ENCODE measurements at places on chromosomes 13 and 19.

DNA sequence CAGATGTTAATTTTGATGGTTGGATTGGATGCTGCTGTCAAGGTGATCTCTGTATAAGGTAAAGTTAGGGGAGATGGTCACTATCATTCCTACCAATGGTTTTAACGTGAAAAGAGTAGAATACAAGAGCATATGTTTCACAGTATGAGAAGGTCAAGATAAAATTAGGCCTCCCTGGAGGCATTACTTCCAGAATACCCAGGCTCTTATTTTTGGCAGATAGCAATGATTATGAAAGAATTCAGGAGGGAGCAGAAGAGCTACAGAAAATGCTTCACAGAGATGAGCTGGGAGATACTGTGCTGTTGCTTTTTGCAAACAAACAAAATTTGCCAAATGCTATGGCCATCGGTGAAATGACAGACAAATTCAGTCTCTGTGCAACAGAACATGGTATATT is 547.5 kb upstream of the SPRY2 start:
- no peak for DNase-seq

- DNase-seq: no peak
Observed at GRCh38 chr19:43476606-43477005, 11.2 kb upstream of the LYPD3 start.

DNA sequence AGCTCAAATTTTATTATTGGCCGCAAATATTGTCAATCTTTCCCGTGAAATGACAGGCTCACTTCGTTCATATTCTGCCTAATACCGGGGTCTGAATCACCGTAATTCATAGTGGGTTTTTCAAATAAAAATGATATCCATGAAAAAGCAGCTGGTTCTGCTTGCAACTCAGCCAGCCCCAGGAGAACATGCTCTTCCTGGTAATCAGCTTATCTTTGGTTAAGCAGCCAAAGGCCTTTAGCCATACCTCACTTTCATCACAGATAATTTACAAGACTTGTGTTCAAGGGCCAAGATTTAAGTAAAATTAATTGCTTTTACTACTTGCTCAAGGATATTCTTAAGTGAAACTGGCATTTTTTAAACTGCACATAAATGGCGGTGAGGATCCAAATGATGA is 22.5 kb downstream of the RNASEH2B start:
- no peak for DNase-seq

GRCh38 chr19:58009666-58010301 is 7.2 kb upstream of the ZNF606 start:
- DNase-seq: peak; percentile 72

DNA sequence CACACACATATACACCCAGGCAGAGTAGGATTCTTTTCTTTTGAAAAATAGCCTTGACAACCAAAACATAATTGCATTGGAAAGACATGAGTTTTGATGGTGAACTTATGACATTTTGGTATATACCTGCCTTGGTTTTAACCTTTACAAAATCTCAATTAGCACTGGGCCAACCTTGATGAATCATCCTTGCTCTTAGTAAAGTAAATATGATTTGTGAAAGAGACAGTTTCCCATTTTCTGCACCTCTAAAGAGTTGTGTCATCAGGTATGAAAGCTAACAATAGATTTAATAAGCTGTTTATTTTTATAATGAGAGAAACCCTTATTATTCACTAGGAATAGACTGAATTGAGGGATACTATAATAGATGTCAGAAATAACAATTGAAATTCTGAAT is 15.7 kb upstream of the ENOX1 start:
- no peak for DNase-seq

GRCh38 chr13:112902669-112903068 is 66.3 kb upstream of the MCF2L start:
- no peak for DNase-seq

- DNase-seq: no peak
Observed at GRCh38 chr19:46371371-46371901, 24.5 kb downstream of the PPP5C start.

GRCh38 chr19:512547-513365 is 5.5 kb downstream of the TPGS1 start:
- no peak for DNase-seq

DNA sequence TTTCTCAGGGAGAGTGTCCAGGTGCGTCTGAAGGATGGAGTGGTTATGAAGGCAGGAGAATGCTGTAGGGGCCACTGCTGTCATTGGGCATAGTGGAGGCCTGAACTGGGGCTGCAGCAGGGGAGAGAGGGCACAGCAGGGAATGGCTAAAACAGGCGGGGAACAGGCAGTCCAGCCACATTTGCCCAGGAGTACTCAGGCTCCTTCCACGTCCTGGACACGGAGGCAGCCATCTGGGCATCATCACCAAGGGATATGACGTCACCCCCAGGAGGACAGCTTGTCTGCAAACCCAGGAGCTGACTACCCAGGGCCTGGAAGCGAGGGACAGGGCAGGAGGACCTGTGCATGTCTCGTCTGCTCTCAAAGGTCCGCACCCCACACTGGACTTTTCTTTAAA is 22.2 kb downstream of the VSTM2B start:
- DNase-seq: no peak

DNA sequence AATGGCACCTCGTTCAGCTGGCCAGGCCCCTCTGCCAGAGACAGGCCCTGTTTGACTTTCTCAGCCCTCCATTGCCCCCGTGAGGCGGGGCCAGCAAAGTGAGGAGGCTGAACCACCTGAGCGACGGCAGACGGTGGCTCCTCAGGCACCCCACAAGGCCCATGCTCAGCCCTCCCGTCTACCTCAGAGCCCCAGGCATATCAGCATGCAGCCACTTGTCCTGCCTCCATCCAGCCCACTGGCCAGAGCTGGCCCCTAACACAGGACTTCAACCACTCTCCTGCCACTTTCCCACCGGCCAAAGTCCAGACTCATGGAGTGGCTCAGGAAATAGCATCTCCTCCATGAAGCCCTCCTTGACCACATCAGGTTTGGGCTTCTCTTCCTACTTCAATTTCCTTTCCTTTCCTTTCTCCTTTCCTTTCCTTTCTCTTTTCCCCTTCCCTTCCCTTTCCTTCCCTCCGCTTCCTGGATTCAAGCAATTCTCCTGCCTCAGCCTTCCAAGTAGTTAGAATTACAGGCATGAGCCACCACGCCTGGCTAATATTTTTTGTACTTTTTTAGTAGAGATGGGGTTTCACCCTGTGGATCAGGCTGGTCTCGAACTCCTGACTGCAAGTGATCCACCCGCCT is 9.3 kb downstream of the SLC7A10 start:
- no peak for DNase-seq

GRCh38 chr19:41888926-41889325 is 5.9 kb downstream of the ARHGEF1 start:
- no peak for DNase-seq

GRCh38 chr13:48160606-48161278 is 65.8 kb upstream of the MED4 start:
- DNase-seq: no peak

DNA sequence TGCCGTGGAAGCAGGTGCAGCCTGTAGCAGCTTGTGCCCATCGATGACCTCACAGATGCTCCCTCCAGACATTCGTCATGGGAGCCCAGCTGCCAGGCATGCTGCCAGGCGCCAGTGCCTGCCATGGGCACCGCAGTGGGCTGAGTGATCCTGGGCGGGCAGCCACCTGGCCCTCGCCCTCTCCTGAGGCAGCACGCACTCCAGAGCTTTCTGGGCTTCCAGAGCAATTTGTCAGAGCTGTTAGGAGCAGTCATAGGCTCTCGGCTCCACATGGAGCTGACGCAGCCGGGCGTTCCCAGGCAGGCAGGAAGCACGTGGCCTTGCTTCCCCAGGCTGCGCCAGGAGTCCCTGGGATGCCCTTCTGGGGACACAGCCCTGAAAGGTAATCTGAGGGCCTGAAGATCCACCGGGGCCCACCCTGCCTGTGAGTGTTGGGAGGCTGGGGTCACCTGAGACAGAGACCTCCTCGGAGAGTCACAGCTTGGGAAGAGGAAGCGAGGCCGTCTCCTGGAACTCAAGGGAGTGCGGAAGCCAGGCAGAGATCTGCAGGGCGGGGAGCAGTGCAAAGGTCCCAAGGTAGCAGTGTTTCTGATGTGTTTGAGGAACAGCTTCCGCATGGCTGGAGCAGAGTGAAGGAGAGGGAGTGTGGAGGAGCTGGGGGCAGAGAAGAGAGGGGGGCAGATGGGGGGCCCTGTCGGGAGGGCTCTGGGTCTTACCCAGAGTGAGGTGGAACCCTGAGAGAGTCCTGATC is 50.6 kb downstream of the DPF1 start:
- no peak for DNase-seq

DNA sequence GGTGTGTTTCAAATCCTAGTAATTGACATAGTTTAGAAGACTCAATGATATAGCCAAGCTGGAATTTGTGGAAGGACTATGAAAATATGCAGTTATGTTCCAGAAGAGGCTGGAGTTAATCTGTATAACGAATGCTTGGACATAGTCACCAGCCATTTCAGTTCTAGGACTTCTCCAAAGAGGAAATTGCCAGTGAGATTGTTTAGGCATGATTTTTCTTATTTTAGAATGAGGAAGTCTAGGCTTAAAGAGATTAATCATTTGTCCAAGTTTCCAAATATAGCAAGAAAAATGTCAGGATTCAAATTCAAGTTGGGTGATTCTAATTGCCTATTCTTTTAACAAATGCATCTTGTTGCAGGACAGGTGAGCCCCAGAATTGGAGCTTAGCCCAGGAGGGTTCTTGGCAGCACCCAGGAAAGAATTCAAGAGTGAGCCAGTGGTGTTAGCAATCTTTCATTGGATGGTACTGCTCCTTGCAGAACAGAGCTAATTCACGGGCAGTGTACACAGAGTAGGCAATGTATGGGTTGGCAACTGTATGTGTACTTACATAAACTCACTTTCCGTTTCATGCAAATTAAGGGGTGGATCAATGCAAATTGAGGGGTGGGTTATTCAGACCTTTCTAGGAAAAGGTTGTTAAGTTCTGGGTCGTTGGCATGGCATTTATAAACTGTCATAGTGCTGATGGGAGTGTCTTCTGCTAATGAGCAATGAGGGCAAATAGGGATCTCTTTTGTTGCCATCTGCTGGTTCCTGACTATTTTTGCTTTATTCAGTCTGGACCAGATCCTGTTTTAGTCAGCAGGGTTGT is 763.1 kb upstream of the SLITRK1 start:
- DNase-seq: no peak

GRCh38 chr19:11138601-11139300 is 16.8 kb downstream of the SPC24 start:
- no peak for DNase-seq

DNA sequence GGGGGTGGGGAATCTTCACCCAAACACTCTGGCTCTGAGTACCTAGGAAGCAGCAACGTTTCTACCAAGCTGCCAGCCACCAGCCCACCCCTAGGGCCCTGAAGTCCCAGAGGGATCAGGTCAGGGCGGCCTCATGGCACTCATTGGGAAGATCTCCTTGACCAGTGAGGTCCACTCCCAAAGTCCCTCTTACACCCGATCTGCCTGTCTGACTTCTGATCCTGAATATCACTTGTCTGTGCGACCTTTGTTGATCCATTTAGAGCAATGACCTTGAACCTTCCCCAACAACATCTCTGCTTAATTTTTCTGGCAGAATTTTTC is 2.1 kb upstream of the GNA15 start:
- DNase-seq: no peak

- no peak for DNase-seq
Observed at GRCh38 chr13:99296398-99296797, 10.8 kb downstream of the GPR183 start.

DNA sequence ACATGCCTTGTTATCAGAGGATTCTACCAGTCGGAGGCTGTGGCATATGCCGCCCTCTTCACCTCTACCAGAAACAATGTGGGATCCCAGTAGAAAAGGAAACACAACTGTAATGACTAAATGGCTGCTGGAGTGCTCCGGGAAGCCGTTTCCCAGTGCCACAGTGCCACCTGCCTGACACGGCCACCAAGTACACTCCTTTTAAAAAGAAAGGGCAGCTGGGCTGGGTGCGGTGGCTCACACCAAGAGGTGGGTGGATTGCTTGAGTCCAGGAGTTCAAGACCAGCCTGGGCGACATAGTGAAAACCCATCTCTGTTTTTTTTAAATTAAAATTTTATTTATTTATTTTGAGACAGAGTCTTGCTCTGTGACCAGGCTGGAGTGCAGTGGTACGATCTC is 67.3 kb downstream of the TRPM4 start:
- DNase-seq: no peak

DNA sequence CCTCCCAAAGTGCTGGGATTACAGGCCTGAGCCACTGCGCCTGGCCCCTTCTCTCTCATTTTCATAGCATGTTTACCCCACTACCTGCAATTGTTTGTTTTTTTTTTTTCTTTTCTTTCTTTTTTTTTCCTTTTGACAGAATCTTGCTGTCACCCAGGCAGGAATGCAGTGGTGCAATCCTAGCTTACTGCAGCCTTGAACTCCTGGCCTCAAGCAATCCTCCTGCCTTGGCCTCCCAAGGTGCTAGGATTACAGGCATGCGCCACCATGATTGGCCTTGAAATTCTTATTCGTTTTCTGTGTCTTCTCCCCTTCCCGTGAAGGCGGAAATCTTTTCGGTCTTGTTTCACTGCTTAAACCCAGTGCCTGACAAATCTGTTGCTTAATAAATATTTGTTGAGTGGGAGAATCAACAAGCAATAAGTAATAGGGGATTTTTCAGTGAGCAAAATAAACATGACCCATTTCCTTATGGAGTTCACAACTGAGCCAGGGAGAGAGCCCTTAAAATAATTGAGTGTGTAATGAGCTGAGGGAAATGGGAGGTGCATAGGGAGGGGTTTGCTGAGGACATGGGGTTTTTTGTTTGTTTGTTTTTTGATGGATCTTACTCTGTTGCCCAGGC is 1.8 kb upstream of the INSR start:
- DNase-seq: no peak

DNA sequence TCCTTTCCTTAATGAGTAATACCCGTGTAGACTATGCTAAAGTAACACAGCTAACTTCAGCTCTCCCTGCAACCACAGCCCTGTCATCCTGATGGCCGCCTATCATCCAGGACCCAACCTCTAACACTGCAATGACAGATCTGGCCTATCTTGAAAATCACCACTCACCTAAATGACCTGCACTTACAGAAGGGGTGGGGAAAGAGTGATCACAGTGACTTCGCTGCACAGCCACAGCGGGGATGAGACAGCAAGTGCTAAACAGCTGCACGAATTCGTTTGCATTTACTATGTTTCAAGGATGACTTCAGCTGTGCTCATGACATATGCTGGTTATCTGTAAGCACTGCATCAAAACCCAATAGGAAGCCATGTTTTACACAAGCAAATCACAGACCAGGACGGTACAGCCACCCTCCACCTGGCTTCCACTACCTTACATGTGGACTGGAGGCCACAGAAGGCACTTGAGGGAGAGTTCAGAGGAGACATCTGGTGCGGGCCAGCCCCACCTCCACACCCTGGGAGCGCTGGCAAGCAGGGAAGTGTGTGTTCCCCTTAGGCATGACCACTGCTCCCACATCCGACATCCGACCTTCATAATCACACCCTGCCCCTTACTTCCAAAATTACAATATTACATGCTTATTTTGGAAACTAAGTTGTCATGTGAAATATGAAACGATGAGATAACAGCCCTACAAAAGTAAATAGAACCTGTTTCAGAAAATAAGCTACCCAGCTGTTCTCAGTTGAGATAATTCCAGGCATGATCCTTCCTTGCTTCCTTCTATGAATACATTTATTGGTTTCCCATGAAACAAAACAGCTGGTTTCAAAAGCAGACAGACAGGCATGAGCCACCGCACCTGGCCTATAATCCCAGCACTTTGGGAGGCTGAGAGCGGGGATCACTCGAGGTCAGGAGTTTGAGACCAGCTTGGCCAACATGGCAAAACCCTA is 95.7 kb downstream of the STK24 start:
- peak; percentile 69 for DNase-seq

All from GM13977 (cell line).